NCI-H510A (cell line): ENCODE measurements at places on chromosomes 3 and 15.
A peak's percentile ranks its signal among the peaks of the same experiment; 100 is the strongest.

DNA sequence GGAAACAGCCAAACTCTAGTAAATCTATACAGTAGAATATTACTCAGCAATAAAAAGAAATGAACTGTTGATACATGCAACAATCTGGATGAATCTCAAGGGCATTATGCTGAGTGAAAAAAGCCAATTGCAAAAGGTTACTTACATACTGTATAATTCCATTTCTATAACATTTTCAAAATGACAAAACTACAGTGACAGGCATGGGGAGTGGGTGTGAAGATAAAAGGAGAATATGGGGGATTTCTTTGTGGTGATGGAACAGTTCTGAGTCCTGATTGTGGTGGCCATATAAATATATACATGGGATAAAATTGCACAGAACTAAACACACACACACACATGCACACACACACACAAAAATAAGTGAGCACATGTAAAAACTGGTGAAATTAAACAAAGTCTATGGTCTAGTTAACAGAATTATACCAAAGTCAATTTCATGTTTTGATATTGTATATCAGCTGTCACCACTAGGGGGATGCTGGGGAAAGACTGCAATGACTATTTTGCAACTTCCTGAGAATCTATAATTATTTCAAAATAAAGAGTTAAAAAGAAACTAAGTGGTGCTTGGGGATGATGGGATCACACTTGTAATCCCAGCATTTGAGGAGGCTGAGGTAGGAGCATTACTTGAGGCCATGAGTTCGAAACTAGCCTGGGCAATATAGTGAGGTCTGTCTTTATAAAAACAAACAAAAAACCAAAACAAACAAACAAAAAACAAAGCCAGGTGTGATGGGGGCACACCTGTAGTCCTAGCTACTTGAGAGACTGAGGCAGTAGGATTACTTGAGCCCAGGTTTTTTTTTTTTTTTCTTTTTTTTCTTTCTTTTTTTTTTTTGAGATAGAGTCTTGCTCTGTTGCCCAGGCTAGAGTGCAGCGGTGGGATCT, 66.0 kb downstream of the SPTSSB start:
- DNase-seq, result no peak

DNA sequence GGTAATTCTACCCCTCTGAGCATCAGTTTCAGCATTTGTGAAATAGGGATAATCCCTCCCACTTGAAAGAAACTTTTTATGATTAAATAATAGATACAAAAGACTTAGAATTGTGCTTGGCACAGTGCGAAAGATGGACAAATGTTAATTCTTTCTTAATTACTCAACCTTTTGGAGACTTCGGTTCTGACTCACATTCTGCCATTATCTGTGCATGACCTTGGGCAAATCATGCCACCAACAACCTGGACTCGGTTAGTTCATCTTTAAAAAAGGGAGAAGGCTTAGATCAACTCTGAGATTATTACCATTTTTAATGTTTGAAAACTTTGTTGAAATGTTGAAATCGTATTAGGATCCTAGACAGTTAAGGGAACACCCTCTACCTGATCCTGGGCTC, 40.6 kb upstream of the POLR2M start:
- DNase-seq, result no peak

DNA sequence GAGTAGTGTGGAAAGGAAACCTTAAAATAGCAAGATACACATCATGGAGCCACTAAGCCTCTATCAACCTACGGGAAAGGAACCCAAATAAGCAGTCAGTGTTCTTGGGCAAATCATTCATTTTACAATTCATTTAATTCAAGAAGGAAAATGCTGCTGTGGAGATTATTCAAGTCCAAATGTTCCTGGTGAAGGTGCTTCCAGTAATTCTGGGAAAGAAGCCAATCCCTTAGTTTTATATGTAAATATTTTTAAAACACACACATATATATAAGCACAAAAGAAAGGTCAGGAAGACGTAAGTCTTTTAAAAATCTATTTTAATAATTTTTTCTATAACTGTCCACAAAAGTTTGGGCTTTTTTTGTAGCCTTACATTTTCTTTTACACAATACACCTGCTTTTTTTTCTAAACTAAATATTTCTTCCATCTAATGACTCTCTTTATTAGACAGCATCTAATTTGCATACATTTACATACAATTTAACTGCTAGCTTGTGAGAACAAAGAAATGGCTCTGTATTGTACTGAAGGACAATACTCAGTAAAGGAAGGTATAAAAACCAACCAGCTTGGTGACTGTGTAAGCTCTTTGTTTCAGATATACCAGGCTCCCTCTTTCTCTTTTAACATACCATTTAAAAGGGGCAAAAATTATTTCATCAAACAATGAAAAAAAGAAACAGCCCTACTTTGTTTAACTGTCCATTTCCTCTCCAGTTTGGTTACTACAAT, 269.5 kb downstream of the ZBTB20 start:
- no peak for DNase-seq

DNA sequence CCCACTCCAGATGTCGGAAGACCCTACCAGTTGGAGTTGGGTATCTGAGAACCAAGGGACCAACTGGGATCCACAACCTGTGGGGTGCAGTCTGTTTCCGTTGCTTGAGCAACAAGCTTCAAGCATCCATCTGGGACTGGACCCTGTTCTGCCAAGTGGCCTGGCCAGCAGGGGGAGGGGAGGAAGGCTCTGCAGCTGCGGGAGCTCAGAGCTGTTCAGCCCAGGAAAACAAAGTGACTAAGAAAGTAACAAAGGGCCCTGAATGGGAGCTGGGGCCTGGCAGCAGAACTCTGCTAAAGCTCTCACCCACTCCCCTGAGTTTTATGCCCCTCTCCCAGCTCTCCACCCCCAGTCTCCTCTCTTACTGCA, 2.7 kb downstream of the TYRO3 start:
- no peak for DNase-seq

DNA sequence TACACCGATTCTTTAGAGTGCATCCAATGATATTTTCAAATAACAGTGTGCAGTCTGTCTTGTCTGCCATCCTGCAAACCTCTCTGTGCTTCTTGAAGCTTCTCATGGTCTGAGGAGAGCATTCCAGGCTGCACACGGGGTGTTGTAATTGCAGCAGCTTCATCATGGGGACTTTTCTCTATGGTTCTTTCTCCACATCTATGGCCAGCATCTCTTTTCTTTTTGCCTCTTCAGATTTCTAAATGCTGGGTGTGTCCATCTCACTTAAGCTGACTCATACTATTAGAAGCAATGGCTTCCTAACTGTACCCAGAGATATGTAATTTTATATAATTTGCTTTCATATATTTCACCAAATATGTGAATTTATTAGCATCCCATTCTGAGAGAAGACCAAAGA, 63.8 kb upstream of the EPHB3 start:
- no peak for DNase-seq

DNA sequence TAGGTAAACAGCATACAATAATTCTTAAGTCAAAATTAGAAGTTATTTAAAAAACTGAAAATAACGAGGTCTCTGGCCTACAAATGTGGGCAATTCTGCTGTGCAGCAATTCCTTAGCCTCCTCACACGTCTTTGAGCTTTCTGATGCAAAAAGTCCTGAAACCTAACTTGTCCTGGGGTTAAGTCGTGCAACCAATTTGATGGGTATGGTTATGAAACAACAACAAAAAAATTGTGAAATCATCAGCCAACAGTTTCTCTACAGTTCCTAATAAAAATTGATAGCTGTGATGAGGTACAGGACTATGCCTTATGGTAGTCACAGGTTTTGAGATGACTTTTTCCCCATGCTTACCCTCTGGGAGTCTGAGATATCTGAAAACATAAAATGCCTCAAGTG, 6.5 kb upstream of the GLB1 start:
- DNase-seq, result no peak

DNA sequence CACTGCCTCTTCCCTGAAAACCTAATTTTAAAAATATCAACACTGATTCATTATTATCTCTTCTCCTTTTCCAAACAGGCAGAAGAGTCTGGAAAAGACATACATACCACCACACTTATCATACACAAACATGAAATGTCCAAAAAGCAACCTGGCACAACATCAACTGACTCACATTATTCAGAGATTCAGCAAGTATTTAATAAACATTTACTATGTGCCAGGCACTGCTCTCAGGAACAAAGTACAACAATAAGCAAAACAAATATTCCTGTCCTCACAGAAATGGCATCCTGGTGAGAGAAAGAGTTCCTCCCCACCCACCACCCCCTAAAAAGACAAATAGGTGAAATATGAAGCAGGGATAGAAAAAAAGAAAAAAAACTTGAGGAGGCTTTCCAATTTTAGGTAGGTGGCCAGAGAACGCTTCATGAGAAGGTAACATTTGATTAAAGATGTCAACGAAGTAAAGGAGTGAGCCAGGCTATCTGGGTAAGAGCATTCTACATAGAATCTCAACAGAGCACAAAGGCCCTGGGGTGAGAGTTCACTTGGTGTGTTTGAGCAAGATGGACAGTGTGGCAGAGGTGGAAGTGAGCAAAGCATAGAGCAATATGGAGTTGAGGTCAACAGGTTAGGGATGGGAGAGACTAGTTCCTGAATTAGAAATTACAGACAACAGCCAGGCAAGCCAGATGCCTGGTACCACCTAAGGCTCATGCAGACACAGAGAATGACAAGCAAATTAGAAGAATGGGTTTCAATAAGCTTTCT, 141.7 kb downstream of the OSBPL10 start:
- DNase-seq, result no peak

DNA sequence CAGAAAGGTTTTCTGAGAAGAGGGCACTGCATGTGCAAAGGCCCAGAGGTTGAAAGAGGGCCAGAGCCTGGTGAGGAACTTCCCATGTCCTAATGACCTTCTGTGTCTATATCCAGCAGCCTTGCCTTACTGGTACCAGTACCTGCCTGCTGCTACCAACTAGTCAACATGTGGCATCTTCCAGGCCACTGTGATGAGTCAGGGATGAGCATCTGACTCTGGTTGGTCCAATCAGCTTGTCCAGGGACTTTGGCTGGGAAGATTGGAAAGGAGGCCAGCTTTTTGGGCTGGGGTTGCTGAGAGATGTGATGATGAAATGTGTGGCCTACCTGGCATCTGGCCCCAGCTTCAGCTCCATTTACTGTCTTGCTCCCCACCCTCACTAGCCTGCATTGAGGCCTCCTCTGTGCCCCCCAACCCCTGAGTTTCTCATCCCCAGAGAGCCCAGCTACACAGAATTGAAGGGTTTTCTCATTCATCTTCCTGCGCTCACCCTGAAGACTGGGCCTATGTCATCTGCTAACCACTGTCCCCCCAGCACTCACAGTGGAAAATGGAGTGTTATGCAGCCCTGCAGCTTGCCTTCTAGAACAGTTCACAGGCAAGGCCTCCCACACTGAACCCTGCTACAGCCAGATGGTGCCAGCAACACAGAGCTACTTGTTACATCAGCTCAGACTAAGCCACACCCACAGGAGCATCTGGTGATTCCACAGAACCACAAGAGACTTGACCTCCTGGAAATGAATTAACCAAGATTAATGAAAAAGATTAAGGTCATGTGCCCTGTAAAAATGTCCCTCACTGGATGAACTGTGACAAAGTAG, 1.3 kb upstream of the TWF2 start:
- DNase-seq, result peak; percentile 48

DNA sequence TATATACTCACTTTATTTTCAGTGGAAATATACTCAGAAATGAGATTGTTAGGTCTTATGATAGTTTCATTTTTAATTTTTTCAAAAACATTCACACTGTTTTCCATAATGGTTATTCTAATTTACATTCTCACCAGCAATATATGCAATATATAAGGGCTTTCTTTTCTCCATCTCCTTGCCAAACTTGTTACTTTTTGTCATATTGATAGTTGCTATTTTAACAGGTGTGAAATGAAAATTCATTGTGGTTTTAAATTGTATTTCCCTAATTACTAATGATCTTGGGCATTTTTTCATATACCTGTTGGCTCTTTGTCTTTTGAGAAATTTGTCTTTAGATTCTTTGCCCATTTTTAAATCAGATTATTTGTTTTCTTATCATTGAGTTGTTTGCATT, 325.2 kb downstream of the DIPK2A start:
- no peak for DNase-seq

- no peak for DNase-seq
Observed at GRCh38 chr3:193556841-193557240, 2.1 kb upstream of the ATP13A4 start.

DNA sequence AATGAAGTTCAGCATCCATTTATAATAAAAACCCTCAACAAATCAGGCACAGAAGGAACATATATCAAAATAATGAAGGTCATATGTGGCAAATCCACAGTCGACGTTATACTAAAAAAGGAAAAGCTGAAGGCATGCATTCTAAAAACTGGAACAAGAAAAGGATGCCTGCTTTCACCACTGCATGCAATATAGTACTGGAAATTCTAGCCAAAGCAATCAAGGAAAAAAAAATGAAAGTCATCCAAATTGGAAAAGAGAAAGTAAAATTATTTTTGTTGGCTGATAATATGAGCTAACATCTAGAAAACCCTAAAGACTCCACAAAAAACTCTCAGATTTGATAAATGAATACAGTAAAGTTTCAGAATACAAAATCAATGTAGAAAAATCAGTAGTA, 1123.2 kb downstream of the TBL1XR1 start:
- DNase-seq, result no peak

DNA sequence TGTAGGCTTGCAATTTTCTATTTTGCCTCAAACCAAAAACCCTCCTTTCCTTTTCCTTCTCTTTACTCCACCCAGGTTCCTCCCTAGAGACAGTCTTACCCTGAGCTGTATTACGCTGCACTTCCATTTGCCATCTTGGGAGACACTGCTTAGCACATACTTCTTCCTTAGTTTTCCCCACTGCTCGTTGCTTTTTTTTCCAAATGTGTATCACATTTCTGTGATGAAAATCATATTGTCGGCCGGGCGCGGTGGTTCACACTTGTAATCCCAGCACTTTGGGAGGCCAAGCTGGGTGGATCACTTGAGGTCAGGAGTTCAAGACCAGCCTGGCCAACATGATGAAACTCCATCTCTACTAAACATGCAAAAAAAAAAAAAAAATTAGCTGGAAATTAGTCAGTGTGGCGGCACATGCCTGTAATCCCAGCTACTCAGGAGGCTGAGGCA, 29.5 kb downstream of the POPDC2 start:
- DNase-seq, result no peak

- DNase-seq, result no peak
Observed at GRCh38 chr3:58116161-58116955, 94.4 kb downstream of the DNASE1L3 start.

GRCh38 chr3:29827756-29828155, 546.9 kb downstream of the RBMS3 start:
- DNase-seq, result no peak

GRCh38 chr15:75112848-75113492, 88.7 kb upstream of the C15orf39 start:
- DNase-seq, result no peak

- DNase-seq, result no peak
Observed at GRCh38 chr3:3105815-3106214, 4.4 kb downstream of the IL5RA start.

GRCh38 chr3:127170814-127171213, 22.1 kb upstream of the PRR23E start:
- no peak for DNase-seq
